ENCODE measurements at places on chromosomes 7 and 10.
A peak's percentile ranks its signal among the peaks of the same experiment; 100 is the strongest.

GRCh38 chr7:101370836-101371235 lies 8.2 kb downstream of the COL26A1 start:
- DNase-seq = no peak

- DNase-seq = peak; percentile 62
Measured at GRCh38 chr10:71840177-71840957, 10.7 kb downstream of the PSAP start.

GRCh38 chr10:20877986-20878983 lies 18.8 kb downstream of the NEBL start:
- DNase-seq = peak; percentile 75

- peak; percentile 96 for DNase-seq
Measured at GRCh38 chr10:121313119-121313875, 284.9 kb downstream of the FGFR2 start.

DNA sequence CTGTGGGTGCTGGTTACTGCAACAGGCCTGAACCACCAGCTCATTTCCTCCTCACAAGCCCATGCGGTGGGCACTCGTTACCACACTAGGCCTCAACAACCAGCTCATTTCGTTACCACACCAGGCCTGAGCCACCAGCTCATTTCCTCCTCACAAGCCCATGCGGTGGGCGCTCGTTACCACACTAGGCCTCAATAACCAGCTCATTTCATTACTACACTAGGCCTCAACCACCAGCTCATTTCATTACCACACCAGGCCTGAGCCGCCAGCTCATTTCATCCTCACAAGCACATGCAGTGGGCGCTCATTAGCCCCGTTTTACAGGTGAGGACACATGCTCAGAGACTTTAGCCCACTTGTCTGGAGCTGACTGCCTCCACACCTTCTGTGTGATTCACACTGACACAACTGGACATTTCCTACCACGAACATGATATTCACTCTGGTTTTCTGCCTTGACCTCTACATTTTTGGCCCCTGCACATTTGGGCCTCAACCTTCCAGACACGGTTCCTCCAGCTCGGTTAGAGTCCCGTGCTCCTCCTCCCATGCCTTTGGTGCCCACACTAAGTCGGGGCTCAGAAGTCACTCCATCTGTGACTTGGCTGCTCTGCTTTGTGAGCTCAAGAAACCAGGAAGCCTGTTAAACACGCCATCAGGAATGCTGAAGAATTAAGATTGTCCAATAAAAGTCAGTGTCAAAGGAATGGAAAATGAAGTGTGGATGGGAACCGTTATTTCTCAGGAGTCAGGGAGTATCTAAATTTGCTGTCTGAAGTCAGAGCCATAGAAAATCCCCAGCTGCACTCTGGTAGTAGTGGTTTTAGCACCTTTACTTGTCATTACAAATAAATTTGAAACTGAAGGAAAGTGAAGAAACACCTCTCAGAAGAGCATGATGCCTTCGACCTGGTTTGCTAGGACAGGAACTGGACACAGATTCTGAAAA lies 55.8 kb upstream of the LANCL2 start:
- DNase-seq = no peak

- no peak for DNase-seq
Measured at GRCh38 chr7:113045379-113045778, 41.2 kb downstream of the GPR85 start.

GRCh38 chr10:119177708-119178371 lies 772 bp downstream of the PRDX3 start:
- peak; percentile 30 for DNase-seq

DNA sequence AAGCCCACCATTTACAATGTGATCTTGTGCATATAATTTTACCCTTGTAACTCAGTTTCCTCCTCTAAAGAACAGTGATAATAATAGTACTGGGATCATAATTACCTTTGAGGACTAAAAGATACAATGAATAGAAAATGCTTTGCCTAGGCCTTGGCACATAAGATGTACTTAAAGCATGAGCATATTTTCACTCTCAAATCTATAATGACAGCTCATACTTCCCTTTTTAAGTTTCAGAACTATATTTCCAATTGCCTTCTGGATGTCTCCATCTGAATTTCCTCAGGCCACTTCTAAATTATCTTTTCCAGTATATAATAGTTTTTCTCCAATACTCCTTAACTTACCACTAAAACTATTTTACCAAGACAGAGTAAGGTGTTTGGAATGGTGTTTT lies 13.3 kb upstream of the ITGB8 start:
- no peak for DNase-seq

- DNase-seq = peak; percentile 90
Measured at GRCh38 chr7:142813226-142813625, 41.6 kb upstream of the EPHB6 start.

DNA sequence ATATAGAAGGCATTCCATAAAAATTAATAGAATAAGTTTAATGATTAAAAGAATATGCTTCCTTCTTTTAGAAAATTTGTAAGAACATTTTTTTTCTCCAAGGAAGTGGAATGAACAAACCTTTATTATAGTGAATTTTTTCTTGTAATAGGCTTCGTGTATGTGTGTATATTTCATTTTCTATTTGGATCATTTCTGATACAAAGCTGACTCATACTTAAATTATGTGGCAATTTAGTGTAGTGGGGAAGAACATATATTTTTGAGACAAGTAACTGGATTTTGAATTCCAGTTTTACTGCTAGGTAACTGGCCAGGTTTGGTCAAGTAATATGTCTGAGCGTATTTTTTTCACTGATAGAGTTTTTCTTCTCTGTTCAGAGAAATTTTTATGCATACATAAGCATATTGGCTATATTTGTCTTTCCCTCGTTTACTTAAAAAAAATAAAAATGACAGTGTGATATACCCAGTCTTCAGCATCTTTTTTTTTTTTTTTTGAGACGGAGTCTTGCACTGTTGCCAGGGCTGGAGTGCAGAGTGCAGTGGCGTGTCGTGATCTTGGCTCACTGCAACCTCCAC lies 50.8 kb downstream of the CDK13 start:
- DNase-seq = no peak

DNA sequence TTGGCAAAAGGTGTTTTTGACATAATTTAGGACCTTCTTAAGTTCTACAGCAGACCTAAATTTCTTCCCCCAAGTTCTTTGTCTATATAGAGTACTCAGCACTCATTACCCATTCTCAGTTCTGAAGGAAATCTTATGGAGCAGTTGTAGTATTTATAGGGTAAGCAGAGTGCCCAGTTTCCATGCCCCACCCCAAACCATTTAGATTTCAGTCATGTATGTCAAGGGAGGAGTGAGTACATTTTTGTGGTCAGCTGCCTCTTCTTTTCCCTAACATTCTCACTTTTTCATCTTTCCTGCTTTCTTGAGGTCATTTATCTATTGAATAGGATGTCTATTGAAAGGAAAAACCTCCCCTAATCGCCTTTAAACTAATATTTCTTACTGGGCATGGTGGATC lies 83.3 kb downstream of the KAT6B start:
- DNase-seq = no peak

DNA sequence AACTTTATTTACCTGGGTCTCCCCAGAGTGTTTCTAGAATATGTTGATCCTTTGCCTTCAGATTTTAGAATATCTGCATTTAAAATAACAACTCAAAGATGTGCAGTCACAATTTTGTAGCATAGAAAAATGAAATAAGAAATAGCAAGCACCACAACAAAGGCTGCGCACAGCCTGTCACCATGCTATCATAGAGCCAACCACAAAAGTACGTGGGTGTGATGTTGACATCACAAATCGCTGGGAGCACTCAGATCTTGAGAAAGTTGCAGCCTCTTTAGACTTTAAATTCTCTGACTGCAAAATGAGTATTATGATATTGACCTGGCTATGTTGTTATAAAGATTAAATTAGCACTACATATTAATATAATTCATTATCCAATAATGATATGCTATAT lies 177.9 kb downstream of the TNS3 start:
- peak; percentile 84 for DNase-seq

DNA sequence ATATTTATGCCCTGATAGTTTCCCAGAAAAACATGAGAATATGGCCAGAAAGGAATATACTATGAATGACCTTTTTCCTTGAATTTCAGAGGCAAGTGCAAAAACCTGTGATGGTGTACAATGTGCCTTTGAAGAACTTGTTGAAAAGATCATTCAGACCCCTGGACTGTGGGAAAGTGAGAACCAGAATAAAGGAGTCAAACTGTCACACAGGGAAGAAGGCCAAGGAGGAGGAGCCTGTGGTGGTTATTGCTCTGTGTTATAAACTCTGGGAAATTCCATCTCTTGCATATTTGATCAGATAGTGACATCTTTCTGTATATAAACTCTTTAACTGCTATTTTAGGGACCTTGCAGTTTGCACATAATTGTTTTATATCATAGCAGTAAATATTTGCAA lies 33.7 kb downstream of the RAB18 start:
- no peak for DNase-seq

GRCh38 chr10:46226900-46227558 lies 59.8 kb upstream of the ANTXRL start:
- DNase-seq = no peak
